ENCODE measurements at places on chromosomes 13 and 19.

GRCh38 chr13:23842406-23842805 lies 46.8 kb downstream of the MIPEP start:
- no peak for DNase-seq

DNA sequence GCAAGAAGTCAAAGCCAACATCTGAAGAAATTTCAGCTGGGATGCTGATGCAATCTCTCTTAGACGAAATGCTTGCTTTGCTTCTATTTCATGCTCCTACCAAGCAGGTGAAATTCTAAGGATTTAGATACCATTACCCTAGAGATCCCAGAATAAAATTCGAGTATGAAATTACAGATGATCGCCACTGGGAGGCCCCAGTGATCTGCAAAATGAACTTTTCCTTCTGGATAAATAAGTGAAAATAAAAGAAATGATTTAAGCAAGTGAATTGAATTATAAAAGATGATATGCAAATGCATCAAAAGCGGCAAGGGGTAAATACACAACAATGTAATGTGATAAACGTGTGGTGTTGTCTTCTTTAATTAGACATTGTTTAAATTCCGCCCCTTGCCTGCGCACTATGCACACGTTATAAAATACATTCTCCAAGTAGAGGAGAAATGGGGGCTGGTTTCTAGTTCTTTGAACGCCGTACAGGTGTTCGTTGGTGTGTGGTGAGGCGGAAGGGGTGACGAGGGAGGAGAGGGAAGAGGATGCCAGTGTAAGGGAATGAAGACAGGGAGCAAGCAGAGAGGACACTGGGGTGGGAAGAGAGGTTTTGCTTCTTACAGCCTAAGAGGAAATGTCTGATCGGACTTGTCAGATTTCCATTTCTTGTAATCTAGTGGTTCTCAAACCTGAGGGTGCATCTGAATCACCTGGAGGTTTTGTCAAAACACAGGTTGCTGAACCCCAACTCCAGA lies 58.0 kb downstream of the ERCC5 start:
- DNase-seq: no peak

- DNase-seq: no peak
Observed at GRCh38 chr13:31951215-31951678, 80.3 kb upstream of the FRY start.

DNA sequence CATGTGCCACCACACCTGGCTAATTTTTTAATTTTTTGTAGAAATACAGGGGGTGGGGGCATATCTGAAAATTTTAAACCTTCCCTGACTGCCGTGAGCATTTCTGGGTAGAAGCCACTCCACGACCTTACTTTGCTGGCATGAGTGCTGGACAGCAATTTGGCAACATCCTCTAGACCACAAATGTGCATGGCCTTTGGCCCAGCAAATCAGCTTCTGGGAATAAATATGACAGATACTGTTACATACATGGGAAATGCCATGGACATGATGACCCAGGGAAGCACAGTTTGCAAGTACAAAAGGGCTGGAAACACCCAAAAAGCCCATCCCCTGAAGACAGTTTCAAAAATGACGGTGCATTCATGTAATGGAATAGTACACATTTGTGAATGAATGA lies 3.2 kb upstream of the PVR start:
- no peak for DNase-seq

- no peak for DNase-seq
Observed at GRCh38 chr19:51138549-51138979, 3.5 kb upstream of the SIGLEC7 start.

DNA sequence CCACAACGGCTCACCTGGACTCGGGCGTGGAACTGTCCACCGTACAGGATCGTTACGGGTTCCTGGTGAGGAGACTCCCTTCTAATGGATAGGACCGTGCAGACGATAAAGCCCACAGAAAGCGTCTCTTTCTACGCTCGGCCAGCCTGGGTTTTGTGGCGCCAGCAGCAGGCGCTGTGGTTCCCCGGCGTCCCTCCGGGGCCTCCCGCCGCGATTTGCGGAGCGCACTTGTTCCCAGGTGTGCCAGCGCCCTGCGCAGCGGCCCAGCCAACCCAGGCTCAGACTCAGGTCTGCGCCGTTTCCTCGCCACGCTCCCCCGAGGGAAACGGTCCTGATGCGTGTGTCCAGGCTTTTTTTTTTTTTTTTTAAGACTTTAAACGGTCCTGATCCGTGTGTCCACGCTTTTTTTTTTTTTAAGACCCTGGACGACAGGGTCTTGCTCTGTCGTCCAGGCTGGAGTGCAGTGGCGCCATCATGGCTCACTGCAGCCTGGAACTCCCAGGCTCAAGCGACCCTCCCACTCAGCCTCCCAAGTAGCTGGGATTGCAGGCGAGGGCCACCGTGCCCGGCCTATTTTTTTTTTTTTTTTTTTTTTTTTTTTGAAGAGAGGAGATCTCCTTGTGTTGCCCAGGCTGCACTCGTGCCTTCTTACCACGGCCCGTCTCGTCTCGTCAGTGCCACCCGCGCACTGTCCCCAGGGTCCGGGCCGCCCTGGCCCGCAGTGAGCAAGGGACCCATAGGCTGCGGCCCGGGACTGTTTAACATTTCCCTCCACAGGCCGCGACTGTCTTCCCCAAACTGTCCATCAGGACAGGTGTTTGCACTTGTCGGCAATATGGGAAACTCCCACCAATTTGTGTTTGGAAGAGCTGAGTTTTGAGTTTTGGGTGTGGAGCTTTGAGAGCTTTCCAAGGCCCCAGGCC lies 23.8 kb downstream of the GJA3 start:
- DNase-seq: no peak

DNA sequence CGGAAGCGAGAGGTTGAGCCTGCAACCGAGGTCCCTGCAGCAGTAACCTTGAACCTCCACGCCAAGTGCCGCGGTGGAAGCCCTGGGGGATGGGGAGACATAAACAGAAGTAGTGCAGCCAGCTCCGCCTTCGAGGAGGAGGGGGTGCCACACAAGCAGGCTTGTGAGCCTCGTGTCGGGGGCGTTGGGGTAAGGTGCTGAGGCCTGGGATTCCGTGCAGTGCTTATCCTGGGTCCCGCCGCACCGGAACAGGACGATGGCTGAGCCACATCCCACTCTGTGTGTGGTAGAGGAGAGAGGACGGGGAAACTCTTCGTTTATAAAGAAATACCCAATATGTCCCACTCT lies 51.0 kb downstream of the SOX1 start:
- DNase-seq: no peak

DNA sequence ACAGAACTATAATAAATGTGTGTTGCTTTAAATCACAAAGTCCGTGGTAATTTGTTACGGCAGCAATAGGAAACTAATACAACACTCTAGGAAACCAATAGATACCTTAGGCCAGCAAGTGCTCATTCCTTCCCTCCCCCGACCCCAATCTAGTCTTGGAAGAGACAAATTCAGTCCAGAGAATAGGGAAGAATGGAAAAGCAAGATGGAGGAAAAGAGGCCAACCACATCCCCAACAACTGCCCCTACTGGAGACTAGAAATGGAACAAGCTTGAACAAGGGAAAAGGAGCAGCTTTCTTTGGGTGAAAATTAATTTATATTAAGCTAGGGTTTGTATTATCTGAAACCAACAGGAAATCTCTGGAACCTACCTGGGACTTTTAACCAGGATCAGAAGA lies 54.4 kb downstream of the DIAPH3 start:
- DNase-seq: no peak

GRCh38 chr19:43818500-43818899 lies 8.6 kb upstream of the ZNF283 start:
- no peak for DNase-seq

DNA sequence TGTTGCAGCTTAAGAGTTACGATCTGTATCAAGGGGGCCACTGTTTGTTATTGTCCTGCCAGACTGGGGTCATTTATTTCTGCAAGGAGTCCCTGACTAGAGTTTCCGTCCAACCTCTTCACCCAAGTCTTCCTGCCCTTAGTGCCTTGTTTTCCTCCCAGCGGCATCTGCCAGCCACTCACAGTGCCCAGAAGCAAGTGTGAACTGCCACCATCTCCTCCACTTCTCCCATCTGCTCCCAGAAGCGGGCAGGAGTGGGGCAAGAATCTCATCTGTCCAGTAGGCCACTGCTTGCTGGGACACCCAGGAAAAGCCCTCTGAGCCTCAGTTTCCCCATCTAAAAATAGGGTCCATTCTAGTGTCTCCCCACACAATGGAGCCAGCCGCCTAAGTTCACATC lies 4.0 kb downstream of the NOVA2 start:
- no peak for DNase-seq

- DNase-seq: peak; percentile 57
Observed at GRCh38 chr13:57624565-57625435, 6.7 kb upstream of the PCDH17 start.

- peak; percentile 93 for DNase-seq
Observed at GRCh38 chr13:112849500-112849899, 119.5 kb upstream of the MCF2L start.

- no peak for DNase-seq
Observed at GRCh38 chr19:49631610-49632192, 8.2 kb downstream of the RRAS start.

DNA sequence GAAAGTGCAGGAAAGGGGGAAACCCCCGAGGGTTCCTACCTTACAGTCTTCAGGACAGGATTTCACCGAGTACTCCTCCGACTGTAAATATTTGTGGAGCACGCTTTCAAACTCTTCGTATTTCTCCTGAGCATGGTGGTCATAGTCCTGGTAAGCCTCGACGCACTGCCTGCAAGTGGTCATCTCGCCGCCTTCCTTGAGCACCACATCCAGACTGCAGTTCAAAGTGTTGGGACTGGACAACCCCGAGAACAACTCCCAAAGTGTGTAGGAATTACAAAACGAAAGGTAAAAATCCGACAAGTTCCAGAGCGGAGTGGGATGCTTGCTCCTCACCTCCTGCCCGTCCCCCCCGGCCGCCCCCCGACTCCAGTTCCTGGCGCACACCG lies 349.7 kb downstream of the LIG4 start:
- no peak for DNase-seq

DNA sequence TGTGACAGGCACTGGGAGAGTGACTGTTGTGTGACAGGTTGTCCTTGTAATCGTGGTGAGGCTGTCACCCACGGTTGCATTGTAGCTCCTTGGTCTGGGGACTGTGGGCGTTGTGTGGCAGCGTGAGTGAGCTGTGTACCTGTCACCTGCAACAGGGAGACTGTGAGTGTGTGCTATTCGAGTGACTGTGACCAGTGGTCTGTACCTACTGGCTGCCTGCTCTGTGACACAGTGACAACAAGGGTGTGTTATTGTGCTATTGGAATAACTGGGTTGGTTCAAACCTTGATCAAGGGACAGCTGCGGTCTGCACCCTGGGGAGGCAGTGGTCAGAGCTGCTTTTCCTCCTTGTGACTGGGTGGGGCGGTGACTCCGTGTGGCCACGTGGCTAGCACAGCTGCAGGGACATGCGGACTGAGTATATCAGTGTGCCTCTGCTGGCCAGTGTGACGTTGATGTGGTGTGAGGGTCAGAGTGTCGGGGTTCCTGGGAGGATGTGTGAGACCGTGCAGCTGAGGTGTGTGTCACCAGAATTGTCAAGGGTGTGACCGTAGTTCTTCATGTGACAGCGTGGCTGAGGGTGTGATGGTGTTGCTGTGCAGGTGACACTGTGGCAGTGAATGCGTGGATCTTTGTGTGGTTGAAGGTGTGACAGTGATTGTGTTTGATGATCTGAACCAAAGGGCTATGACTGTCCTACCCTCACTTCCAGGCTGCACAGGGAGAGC lies 10.1 kb upstream of the NFIX start:
- DNase-seq: no peak

- no peak for DNase-seq
Observed at GRCh38 chr19:39196860-39197562, at the start of gene NCCRP1. Gene NCCRP1, plus strand, starts transcription at chr19:39196964. Its CDS starts 19 bp downstream, at chr19:39196983.

DNA sequence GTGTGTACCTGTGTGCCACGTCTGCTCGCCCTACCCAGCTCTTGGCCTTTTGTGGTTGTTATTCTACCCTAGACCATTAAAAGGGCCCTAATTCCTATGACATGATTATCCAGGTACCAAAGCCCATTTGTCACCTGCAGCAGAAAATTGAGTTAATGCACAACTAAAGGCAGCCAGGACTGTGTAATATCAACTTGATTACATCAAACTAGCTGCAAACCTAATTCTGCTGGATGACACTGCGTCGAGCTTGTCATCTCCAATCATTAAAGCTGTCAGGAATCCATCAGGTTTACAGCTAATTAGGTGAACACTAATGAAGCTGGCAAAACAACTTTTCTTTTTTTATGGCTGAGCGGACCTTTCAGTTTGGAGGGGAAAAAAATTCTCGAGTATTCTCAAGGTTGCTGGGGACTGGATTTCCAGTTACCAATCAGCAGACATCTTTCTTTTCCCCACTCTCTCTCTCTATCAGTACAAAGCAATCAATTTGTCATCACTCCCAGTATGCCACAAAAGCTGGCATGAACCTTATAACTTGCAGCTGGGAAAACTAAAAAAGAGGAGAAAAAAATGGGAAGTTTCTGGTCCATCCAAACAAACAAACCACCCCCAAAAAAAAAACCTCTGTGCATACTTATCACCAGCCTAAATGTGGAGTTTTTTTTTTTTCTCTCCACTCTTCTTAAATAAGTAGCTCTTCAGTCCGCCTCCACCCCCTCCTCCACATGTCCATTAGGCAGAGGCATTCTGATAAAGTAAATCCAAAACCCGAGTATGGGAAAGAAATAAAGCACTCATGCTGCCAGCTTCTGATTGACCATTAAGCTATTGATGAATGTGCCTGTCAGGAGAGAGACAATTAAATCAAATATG lies 2.8 kb downstream of the TSHZ3 start:
- no peak for DNase-seq

- no peak for DNase-seq
Observed at GRCh38 chr19:4593409-4593851, 33.9 kb upstream of the SEMA6B start.

DNA sequence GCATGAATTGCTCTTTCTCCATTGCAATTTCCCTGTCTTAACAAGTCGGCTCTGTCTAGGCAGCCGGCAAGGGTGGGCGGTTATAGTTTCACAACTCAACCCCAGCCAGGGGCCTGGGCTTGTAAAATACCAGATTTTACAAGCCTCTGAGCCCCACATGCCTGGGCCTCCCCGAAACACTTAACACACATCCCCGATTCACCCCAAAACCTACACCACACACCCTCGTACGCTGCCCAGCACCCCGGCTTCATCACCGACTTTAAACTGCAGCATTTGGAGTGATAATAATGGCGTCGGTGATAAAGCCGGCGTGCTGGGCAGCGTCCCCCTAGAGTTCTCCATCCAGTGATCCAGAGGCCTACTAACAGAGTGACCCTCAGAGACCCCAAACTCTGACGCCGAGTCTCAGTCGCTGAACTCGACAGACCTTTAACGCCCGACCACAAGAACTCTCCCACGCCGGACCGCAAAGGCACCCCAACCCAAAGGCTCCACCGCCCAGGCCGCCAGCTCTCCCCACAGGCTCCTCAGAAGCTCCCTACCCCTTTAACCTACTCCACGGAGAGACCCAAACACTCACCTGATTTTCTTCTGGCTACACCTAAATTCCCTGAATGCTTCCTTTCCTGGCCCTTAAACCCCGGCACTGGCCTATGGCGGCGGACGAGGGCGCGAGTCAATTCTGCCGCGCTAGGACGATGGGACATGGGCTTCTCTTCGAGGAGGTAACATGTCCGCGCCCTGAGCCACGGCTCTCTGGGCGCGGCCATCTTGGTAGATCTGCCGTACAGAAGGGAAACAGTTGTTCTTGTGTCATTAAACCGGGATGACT lies at the start of gene ZNF649:
Gene ZNF649, minus strand, starts transcription at position 687 of the 835 bp plus-strand sequence. CDS start 4,910 bp downstream, outside the sequence.
- peak; percentile 78 for DNase-seq
